HepG2 (cell line): ENCODE measurements at places on chromosomes 7 and 10.
A peak's percentile ranks its signal among the peaks of the same experiment; 100 is the strongest.

DNA sequence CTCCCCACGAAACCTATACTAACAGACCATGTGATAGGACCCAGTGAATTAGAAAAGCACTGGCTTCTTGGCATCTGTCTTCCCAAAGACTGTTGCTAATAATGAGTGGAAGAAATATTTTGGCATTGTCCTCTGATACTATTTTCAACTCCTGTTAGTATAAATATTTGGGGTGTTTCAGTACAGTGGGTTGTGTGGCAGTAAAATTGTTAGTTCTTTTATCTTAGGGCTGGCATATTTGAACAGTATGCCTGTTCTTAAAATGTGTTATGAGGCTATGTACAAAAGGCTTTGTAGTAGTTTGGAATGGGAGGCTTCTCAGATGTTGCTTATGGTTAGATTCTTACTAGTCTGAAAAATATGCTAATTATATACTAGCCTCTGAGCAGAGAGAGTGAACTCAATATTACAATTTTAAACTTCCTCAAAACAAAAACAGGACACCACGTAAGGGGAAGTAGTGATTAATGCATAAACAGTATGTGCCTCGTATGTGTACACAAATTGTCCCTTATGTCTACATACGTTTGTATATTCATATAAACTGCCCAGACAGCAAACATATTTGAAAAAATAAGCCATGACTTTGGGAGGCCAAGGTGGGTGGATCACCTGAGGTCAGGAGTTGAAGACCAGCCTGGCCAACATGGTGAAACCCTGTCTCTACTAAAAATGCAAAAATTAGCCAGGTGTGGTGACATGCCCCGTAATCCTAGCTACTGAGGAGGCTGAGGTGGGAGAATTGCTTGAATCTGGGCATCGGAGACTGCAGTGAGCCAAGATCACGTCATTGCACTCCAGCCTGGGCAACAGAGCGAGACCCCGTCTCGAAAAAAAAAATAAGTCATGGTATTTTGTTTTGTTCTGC is 115.4 kb downstream of the ARID5B start:
- no peak overlapping the region for H3K4me3 ChIP-seq
- H3K27me3 ChIP-seq, result no peaks in the 10 kb centered on the region
- DNase-seq, result no peak
- no peak overlapping the region for H3K27ac ChIP-seq

GRCh38 chr10:20670579-20670978 is 226.5 kb downstream of the NEBL start:
- DNase-seq, result no peak
- H3K27ac ChIP-seq, result no peak overlapping the region
- H3K36me3 ChIP-seq, result no peaks in the 10 kb centered on the region

- H3K4me3 ChIP-seq, result no peak overlapping the region
- no peaks in the 10 kb centered on the region for H3K36me3 ChIP-seq
- H3K27ac ChIP-seq, result no peak overlapping the region
- no peak for DNase-seq
- H3K4me1 ChIP-seq, result peaks cover 5% of the 10 kb centered on the region; the same call in 1 of the 2 replicates
- H3K27me3 ChIP-seq, result peaks cover 2% of the 10 kb centered on the region
Measured at GRCh38 chr10:114304571-114305421, 65.7 kb downstream of the VWA2 start.

- no peak overlapping the region for H3K4me3 ChIP-seq
- no peak for DNase-seq
- no peaks in the 10 kb centered on the region for H3K36me3 ChIP-seq
- no peak overlapping the region for H3K27ac ChIP-seq
- H3K4me1 ChIP-seq, result no peaks in the 10 kb centered on the region
Measured at GRCh38 chr7:80708123-80708522, 69.7 kb downstream of the CD36 start.

GRCh38 chr7:157613575-157614322 is 276.9 kb downstream of the DNAJB6 start:
- no peak overlapping the region for H3K27ac ChIP-seq
- H3K4me1 ChIP-seq, result no peaks in the 10 kb centered on the region
- H3K36me3 ChIP-seq, result no peaks in the 10 kb centered on the region
- DNase-seq, result no peak

GRCh38 chr10:21363092-21363730 is 162.3 kb downstream of the SKIDA1 start:
- no peaks in the 10 kb centered on the region; the same call in 2 of the 3 replicates for H3K27me3 ChIP-seq
- peak; percentile 18 for DNase-seq
- H3K4me3 ChIP-seq, result no peak overlapping the region
- H3K4me1 ChIP-seq, result peaks cover 28% of the 10 kb centered on the region

GRCh38 chr7:78535655-78536054 is 737.1 kb downstream of the PHTF2 start:
- no peak for DNase-seq
- H3K36me3 ChIP-seq, result no peaks in the 10 kb centered on the region
- no peaks in the 10 kb centered on the region for H3K4me1 ChIP-seq
- H3K4me3 ChIP-seq, result no peak overlapping the region
- no peak overlapping the region for H3K27ac ChIP-seq

DNA sequence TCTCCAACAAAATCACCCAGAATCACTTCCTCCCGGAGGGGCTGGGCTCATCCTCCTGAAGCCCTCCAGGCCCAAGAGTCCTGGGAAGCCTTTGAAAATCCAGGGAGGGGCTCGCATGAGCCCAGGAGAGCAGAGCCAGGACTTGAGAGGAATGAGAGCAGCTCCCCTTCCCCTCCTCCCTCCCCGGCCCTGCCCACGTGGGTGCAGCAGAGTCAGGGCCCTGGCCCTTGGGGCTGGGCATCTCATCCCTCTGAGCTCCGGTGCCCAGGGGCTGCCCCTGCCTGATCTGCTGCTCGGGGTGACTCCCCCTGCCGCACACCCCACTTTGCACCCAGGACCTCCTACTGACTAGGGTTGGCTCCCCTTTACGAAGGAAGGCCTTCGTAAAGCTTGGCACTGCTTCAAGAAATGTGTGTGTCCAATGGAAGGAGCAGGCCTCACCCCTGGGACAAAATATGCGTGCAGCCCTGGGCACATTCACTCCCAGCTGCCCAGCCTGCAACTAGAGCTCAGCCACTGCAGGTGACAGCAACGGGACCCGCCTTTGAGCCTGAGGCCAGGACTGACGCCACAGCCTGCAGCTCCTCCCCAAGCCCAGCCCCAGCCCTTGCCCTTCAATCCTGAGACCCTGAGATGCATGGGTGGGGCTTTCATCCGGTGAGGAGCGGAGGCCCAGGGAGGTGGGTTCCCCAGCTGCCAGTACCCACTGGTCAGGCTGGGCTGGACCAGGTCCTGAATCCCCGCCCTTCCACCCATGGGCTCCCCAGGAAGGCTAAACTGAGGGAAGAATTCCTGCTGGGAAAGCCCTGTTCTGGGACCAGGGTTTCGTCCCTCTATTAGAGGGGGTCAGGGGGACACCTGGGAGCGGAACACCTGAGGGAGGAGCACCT is 21.8 kb downstream of the PWWP2B start:
- H3K4me3 ChIP-seq, result no peak overlapping the region
- no peak for DNase-seq
- H3K36me3 ChIP-seq, result no peaks in the 10 kb centered on the region
- peaks cover 48% of the 10 kb centered on the region for H3K4me1 ChIP-seq
- H3K27ac ChIP-seq, result no peak overlapping the region

GRCh38 chr10:104274762-104275721 is 6.1 kb downstream of the GSTO2 start:
- DNase-seq, result no peak
- H3K4me1 ChIP-seq, result peaks cover 66% of the 10 kb centered on the region
- H3K27ac ChIP-seq, result no peak overlapping the region
- H3K4me3 ChIP-seq, result peak overlapping the region; percentile 45; the same call in 1 of the 2 replicates
- no peaks in the 10 kb centered on the region for H3K36me3 ChIP-seq

DNA sequence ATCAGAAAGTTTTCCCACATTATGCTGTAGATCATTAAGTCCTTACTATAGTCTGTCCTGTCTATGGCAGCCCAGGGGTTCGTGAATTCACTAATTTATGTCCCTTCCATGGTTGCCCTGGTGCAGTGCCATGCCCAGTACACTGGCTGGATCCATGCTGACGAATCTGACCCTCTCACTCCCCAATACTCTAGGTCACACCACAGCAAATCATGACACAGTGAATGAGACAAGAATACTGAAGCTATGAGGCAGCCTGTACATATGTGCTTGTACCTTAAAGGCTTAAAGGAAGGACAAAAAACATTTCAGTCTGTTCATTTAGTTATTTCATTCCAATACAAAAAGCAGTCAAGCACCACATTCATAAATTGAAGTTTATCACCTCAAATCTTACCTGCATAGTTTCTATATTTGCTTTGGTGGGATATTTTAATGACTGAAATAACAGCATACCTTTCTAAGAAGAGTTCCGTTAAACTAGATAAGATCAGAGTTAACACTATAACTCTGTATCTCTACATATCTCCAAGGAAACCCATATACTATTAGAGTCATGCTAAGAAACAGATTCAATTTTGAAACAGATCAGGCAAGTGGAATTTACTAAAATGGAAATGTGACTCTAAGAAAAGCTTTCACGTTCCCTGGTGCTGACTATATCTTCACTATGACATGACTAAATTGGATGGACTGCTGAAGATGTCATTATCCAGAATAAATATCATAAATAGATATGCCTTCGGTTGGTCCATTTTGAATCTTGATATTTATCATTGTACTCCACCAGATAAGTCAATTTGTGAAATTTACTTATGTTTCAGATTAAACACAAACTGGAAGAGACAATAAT is 36.7 kb downstream of the OSBPL3 start:
- H3K36me3 ChIP-seq, result no peaks in the 10 kb centered on the region
- H3K27me3 ChIP-seq, result no peaks in the 10 kb centered on the region
- peaks cover 16% of the 10 kb centered on the region for H3K4me1 ChIP-seq
- no peak overlapping the region for H3K4me3 ChIP-seq
- H3K27ac ChIP-seq, result no peak overlapping the region
